Stimulated activated CD4-positive, alpha-beta T cell treated with anti-CD3 and anti-CD28 coated beads, TNF-alpha, amount 100 ng/mL, for 1 hour (primary cell): ENCODE measurements at places on chromosomes 13 and 19.

- DNase-seq: no peak
These were observed 3.4 kb downstream of the PRR36 start for GRCh38 chr19:7870571-7871436.

DNA sequence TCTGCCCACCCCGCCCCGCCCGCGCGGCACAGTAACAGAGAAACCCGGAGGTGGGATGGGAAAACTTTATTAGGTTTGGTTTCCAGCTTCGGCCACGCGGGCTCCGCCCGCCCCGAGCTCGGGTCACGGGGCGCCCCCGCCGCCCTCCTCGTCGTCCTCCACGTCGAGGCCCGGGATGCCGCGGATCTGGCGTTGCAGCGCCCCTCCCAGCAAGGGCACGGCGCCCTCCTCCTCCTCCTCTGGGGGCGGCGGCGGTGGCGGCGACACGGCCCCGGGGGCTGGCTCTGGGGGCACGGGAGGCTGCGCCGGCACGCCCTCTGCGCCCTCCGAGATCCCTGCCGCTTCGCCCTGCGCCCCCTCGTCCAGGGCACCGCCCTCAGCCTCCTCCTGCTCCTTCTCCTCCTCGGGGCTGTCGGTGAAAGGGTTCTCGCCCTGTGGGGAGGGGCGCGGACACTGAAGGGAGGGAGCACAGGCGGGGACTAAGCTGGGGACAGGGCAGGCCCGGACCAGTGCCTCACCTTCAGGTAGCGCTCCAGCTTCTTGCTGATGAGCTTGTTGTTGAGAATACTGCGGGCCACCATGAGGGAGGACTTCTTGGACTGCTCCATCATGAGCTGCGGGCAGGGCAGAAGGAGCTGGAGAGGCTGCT lies 536 bp upstream of the AKAP8 start:
- no peak for DNase-seq

DNA sequence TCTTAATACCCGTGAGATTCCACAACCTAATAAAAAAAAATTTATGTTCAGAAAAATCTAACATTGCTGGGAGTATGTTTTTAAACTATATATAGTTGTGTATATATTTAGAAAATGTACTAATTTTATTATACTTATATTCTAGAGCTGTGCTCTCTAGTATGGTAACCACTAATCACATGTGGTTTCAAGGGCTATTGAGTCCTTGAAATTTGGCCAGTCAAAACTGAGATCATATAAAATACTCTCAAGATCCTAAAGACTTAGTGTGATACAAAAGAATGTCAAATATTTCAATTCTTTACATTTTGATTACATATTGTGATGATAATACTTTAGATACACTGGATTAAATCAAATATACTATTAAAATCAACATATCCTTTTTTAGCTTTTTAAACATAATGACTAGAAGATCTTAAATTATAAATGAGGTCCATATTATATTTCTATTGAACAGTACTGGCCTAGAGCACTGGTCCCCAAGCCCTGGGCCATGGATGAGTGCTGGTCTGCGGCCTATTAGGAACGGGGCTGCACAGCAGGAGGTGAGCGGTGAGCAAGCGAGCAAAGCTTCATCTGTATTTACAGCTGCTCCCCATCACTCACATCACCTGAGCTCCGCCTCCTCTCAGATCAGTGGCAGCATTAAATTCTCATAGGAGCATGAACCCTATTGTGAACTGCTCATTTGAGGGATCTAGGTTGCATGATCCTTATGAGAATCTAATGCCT lies 176.5 kb upstream of the NBEA start:
- no peak for DNase-seq

DNA sequence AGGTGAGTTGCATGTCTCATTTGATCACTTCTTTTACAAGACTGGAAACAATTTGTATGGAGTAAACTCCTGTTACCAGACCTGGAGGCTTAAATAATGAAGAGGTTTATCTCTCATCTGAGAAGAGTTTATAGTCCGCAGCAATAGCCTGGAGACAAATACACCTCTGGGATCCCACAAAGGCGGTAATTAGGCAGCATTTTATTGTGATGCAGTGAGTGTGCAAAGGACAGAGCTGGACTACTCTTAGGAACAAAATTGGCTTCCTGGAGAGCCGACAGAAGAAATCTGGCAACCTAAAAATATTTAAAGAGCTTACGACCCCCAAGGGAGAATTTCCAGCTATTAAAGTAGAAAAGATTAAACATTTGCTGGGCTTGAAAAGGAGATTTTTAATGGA lies 11.8 kb upstream of the KATNAL1 start:
- no peak for DNase-seq

DNA sequence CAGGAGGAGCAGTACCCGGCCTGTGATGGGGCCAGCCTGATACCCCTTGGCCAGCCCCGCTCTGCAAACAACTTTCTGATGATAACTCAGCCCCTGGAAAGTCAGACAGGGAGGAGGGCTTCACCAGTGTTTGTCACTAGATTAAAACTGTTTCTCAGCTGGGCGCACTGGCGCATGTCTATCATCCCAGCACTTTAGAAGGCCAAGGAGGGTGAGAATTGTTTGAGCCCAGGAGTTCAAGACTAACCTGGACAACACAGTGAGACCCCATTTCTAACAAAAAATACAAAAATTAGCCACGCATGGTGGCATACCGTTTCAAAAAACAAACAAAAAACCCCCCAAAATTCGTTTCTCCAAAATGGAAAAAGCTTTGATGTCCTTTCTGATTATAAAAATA lies 5.5 kb upstream of the CERS1 start:
- DNase-seq: no peak

GRCh38 chr19:38729653-38730469 lies 14.4 kb downstream of the CAPN12 start:
- DNase-seq: peak; percentile 48

DNA sequence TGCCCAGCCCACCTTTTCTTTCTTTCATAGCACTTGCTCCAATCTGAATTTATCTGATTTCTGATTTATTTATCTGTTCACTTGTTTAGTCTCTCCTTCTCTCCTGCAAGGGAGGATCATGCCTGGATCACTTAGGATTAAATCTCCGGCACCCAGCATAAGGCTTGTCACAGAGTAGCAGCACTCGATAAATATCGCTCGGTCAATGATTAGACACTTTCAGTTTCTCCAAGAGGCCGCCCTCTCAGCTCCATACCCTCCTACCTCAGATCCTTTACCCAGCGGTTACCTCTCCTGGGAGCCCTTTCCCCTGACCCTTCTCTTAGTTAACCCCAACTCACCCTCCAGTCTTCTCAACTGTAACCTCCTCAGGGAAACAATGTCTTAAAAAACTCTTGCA lies 1.4 kb downstream of the CLIP3 start:
- no peak for DNase-seq

DNA sequence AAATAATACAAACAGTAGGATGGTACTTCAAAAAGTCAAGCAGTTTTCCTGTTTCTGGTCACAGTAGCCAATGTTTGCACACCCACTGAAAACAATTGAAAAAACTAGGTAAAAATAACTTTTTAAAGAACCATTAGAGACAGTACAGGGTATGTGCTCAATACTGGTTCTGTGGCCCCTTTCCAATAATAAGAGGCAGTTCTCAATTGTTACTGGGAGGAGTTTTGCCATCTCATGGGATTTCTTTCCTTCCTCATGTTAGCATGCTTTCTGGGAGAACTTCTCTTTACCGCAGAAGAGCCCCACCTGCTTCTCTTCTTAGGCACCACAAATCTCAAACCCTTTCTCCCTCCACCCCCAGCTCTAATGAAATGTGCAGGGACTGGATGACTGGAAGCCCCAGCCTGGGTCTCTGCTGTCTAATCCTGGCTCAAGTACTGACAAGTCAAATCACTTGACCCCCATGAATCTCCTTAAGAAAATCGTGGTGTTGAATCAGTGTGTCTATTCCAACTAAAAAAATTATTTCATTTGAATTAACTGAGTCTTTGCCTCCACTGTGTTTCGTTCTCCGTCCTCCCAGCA lies 14.6 kb downstream of the METTL21C start:
- DNase-seq: no peak

DNA sequence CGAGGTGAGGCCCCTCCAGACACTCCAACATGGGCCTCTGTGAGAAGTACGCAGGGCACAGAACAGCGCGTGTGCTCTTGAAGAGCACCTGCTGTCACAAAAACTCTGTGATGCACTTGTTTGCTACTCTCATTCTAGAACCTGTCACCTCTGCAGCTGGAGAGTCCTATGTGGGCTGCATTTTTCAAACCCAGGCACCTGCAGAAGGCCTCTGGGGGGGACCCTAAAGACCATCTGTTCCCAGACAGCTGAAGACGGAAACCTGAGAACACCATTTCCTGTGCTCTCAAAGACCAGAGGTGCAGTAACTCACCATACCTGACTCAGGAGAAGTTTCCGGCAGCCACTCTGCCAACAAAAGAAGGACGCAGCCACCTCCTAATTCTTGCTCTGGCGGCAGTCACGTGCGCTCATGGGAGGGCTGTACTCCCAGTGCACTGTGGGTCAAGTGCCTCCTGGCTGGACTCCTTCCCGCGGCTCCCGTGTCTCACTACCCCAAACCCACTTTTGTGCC lies 28.1 kb downstream of the RANBP3 start:
- DNase-seq: no peak

DNA sequence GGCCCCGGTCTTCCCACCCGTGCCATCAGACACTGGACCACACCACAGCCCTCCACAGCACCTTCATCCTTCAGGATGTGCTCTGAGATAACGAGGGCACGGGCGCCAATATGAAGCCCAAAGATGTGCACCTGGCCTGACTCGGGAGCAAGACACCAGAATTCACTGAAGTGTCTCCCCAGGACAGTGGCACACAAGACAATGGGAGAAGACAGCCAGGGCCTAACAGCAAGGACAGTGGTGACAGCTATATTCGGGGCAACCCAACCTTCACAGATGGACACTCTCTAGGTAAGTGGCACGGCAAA lies 7.2 kb downstream of the DDX39A start:
- no peak for DNase-seq

- no peak for DNase-seq
These were observed 1048.6 kb downstream of the PCDH17 start for GRCh38 chr13:58680115-58680514.

GRCh38 chr13:74200081-74200480 lies 65.9 kb upstream of the KLF12 start:
- DNase-seq: no peak

- no peak for DNase-seq
These were observed 109.7 kb upstream of the MCF2L start for GRCh38 chr13:112859128-112859816.

- no peak for DNase-seq
These were observed 18.6 kb upstream of the LATS2 start for GRCh38 chr13:21079761-21080592.

DNA sequence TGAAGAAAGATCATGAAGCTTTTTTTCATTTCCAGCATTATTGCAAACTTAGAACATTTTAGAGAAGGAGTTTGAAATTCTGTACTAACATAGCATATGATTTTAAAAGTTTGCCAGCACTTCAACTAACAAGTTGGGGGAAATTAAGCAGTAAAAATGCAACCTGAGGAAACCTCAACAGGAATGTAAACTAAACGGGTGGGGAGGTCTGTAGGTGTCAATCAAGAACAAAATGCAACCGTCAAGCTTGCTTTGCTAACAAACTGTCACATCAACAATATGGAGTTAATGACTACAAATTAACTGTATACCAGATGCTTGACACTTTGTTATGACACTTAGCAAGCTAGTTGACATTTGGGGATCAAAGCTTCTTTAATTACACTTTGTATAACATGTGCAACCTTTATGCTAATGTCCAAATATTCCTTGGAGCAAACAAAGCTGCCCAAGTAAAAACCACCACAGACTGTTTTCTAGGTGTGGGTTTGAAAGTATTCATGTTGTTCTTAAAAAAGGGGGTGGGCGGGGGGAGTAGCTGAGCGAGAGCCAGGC lies 52.1 kb downstream of the DACH1 start:
- no peak for DNase-seq

DNA sequence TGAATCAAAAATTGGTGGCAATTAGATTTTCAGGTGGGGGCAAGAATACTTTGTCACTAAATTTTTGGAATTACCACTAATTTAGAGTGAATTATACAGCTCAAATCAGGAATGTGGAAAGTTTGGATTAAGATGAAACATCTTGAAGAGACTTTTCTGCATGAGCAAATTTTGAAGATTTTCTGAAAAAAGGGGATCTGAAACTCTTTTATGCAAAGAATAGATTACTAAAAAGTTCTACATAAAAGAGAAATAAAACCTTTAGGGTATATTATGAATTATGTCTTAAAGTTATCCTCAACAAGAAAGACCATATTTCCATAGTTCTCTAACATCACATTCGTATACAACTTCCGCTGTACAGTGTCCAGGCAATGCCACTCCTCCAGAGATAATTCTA lies 36.7 kb downstream of the ZNF93 start:
- DNase-seq: no peak

DNA sequence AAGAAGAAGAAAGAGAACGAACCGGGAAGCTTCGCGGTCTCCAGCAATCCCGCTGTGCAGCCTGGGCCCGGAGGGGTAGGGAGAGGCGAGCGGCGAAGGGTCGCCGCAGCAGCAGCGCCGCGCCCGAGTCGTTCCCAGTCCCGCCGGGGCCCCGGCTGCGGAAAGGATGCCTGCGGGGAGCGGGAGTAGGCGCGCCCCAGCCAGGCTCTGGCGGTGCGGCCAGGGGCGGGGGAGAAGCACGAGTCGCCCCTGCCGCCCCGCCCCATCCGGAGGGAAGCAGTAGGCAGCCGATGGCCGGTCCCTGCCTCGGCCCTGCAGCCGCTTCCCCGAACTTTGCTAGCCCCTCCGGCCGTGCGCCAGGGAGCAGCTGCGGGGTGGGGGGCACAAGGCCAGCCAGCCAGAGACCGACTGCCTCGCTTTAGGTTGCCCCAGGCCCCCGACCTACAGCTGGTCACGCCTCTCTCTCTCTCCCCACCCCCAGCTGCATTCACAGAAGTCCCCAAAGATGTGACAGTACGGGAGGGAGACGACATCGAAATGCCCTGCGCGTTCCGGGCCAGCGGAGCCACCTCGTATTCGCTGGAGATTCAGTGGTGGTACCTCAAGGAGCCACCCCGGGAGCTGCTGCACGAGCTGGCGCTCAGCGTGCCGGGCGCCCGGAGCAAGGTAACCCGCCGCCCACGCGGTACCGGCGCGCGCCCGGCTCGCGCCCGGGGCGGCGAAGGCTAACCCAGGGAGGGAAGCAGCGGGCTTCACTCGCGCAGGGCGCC lies 1.1 kb downstream of the VSTM2B start:
- DNase-seq: no peak

GRCh38 chr13:46468570-46469463 lies 81.8 kb upstream of the RUBCNL start:
- no peak for DNase-seq

GRCh38 chr19:4130744-4131438 lies 7.0 kb upstream of the MAP2K2 start:
- DNase-seq: no peak

- no peak for DNase-seq
These were observed 679.3 kb upstream of the GPC6 start for GRCh38 chr13:92547266-92547665.

DNA sequence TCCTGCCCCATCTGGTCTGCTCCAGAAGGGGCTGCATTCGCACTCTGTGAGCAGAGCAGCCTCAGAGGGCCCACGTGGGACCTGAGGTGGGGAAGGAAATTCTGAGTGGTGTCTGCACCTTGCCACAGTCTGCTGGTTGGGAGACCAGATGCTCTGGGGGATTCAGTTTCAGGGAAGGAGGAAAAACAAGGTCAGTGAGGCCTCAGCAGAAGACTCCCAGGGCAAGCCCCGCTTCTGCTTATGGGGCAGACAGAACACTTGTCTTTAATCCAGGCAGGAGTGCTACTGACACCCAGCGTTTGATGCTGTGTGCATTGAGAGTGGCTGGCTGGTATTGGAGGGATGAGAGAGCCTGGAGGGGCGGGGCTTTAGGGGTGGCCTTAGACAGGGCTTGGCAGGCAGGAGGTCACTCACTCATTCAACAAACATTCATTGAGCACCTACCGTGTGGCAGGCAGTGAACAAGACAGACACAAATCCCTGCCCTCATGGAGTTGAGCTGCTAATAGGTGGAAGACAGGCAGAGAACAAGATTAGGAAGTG lies 4.9 kb upstream of the CLEC17A start:
- DNase-seq: no peak
